ENCODE measurements at places on chromosomes 2 and 18.

- no peak for DNase-seq
Observed at GRCh38 chr18:10319914-10320600, 134.4 kb upstream of the APCDD1 start.

DNA sequence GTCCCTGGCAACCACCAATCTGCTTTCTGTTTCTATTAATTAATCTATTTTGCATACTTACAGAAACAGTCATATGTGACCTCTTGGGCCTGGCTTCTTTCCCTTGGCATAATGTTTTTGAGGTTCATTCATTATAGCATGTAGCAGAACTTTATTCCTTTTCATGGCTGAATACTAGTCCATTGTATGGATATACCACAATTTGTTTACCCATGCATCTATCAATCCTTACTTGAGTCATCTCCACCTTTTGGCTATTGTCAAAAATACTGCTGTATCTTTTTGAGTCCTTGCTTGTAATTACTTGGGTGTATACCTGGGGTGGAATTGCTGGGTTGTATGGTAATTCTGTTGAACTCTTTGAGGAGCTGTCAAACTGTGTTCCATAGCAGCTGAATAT lies 126.8 kb downstream of the CTIF start:
- no peak for DNase-seq

- no peak for DNase-seq
Observed at GRCh38 chr2:226716126-226716525, 83.5 kb downstream of the IRS1 start.

- peak; percentile 28 for DNase-seq
Observed at GRCh38 chr2:231545105-231545902, 15.1 kb upstream of the NMUR1 start.

DNA sequence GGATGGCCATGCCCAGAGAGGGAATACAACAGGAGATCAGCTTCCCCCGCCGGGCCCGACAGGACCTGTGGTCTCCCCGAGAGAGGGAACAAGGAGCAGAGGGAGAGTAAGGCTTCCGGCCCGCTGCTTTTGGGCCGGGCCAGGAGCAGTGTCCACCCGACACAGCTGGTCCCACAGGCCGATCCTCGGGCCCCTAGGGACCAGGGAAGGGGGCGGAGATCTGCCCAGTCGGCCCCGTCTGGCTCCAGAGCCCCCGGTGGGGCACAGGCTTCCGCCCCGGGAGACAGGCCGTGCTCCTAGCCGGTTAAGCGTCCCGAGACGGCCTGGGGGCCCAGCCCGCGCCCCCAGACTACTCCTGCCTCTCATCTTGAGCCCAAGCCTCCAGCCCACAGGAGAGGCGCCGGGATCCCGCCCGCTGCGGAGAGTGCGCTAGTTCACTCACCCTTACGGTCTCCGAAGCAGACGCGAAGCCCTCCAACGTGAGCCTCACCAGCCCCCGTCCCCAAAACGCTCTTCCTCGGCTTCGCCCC lies at the start of gene MCFD2:
MCFD2 (minus strand) TSS at position 526 of the 530 bp plus-strand sequence. CDS start 6,635 bp downstream, outside the sequence.
- no peak for DNase-seq

DNA sequence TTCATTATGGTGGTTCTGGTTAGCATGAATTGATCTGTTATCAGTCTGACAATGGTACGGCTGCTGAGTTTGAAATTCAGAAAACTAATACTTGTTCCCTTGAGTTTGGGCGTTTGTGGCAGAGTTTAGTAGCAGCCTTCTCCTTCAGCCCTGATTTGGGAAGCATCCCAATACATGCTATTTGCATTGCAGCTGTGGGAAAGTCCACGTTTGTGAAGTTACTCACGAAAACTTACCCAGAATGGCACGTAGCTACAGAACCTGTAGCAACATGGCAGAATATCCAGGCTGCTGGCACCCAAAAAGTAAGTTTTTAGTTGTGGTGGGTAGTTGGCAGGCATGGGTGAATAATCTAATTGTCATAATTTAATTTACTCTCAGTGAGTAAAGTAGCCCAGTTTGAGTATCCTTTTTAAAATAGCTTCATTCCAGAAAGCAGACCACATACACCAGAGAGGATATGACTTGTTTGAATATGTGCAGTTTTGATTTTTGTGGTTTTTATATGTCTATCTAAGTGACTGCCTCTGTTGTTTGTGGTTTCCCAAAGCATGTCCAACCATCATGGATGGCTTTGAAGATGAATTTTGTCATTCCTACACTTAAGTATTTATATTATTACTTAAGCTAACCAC lies 12.2 kb downstream of the DGUOK start:
- DNase-seq: no peak

DNA sequence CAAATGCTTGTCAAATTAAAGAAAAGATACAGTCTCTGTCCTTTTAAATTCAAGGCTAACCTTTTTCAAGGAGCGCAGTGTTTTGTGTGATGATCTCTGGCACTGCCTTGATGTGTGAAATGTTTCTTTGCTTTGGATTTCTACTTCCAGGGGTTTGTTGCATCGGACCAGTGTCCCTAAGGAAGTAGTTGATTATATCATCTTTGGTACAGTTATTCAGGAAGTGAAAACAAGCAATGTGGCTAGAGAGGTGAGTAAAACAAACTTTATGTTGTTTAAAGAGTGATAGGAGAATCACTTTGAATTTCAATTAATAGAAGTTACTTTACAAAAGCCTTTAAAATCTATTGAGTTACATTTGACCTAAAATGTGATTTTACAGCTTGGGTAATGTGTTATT lies 28.8 kb downstream of the HADHB start:
- DNase-seq: no peak
